Stomach (tissue), 19 donors: ENCODE measurements at places on chromosomes 6 and 20. TPM values are rescaled to one million over a fixed set of nuclear protein-coding genes. Genes with fewer than 3 reads are reported as not detected.
A peak's percentile ranks its signal among the peaks of the same experiment; 100 is the strongest.

The ROS1 gene
- total RNA-seq, result 3.6 TPM

DNA sequence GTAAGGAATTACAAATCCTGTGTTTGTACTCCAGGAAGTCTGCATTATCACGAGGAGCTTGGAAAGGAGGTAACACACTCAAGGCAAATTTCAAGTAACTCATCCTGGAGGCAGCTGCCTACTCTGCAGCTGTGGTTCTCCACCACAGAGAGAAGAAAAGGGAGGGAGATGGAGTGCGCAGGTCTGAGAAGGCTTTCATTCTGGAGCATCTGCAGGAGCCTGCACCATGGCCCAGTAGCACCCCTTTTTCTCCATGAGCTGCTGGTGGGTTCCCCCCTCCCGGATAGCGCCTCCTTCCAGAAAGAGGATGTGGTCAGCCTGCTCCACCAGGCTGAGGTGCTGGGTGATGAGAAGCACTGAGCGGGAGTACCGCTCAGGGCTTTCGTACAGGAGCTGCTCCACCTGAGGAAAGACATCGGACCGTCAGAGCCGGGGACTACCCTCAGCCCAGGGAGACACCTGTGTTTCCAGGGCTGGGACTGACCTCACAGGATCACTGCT lies 1.6 kb upstream of the PSMB8 start:
- peak overlapping the region; percentile 61 for H3K4me3 ChIP-seq
- peaks cover 77% of the 10 kb centered on the region for H3K36me3 ChIP-seq
- no peaks in the 10 kb centered on the region for H3K27me3 ChIP-seq
- H3K27ac ChIP-seq, result peak overlapping the region; percentile 97
- DNase-seq, result no peak

The SLC35D3 gene
- total RNA-seq, result not detected

DNA sequence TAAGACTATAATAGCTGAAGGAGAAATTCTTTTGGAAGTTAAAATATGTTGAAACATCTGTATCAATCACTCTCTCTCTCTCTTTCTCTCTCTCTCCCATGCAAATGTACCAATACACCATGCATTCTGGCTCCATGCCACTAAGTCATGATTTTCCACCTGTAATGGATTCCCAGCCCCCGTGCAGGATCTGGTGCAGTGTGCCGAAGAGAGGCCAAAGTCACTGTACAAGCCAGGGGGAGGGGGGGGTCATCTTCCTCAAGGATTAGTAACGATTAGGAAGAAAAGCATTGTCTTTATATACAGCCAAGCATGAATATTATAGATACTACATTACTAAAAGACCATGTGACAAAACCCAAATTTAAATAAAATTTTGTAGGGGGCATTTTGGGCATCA lies 725.1 kb downstream of the KIF16B start:
- H3K27me3 ChIP-seq, result no peaks in the 10 kb centered on the region
- H3K4me3 ChIP-seq, result no peak overlapping the region
- no peaks in the 10 kb centered on the region for H3K4me1 ChIP-seq
- H3K36me3 ChIP-seq, result no peaks in the 10 kb centered on the region
- DNase-seq, result no peak

DNA sequence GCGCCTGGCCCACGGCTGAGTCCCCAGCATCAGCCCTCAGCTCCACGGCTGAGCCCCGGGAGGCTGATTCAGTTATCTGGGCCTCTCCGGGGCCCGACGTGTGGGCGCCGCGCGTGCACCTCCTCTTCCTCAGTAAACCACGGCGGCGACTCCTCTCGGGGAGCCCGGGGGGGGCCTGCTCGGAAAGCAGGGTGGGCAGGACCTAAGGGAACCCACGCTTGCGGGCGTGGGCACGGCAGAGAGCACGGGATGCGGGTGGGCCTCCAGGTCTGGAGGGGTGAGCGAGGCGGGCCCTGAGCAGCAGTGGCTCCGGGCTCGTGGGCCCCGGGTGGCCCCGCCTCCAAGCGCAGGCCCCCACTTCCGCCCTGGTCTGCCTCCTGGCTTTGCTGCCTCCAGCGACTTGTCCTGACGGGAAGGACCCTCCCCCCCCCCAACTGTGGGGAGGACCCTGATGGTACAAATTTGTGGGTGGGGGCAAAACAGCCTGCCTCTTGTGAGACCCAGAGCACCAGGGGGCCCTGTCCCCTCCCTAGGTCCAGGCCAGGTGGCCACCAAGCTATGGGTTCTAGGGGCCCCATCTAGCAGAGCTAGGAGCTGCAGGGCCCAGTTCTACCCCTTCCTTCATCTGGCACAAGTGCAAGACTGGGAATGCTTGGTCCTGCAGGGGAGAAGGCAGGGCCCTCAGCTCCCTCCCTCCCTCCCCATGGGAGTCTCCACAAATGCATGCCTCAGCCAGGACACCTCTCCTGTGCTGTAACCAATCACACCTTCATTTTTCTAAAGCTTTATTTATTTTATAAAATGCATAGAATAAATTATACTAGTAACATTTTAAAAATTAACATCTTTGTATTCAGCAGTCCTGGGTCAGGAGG lies 16.9 kb downstream of the UCKL1 start:
- peaks cover 46% of the 10 kb centered on the region for H3K4me1 ChIP-seq
- no peaks in the 10 kb centered on the region for H3K27me3 ChIP-seq
